ENCODE measurements at places on chromosomes 12 and 14.

- no peak for DNase-seq
Observed at GRCh38 chr12:113734503-113734902, 231.6 kb downstream of the RBM19 start.

GRCh38 chr14:92568621-92569479, 55.3 kb downstream of the RIN3 start:
- DNase-seq = no peak

DNA sequence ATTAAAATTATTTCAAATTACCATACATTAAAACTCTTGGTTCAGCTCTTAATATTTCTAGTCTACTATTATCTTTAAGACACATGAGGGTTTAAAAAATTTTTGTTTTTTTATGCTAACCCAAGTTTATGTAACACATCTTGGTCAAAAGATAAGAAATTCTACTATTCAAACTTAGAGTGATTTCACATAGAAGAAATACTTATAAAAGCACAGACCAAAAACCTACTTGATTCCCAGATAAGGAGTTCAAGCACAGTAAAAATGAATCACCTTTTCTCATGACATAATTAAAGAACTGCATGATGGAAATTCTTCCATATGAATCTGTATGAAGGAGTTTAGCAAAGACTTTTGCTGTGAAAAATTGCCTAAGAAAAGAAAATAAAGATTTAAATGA, 13.9 kb downstream of the PPP2R3C start:
- DNase-seq = no peak

DNA sequence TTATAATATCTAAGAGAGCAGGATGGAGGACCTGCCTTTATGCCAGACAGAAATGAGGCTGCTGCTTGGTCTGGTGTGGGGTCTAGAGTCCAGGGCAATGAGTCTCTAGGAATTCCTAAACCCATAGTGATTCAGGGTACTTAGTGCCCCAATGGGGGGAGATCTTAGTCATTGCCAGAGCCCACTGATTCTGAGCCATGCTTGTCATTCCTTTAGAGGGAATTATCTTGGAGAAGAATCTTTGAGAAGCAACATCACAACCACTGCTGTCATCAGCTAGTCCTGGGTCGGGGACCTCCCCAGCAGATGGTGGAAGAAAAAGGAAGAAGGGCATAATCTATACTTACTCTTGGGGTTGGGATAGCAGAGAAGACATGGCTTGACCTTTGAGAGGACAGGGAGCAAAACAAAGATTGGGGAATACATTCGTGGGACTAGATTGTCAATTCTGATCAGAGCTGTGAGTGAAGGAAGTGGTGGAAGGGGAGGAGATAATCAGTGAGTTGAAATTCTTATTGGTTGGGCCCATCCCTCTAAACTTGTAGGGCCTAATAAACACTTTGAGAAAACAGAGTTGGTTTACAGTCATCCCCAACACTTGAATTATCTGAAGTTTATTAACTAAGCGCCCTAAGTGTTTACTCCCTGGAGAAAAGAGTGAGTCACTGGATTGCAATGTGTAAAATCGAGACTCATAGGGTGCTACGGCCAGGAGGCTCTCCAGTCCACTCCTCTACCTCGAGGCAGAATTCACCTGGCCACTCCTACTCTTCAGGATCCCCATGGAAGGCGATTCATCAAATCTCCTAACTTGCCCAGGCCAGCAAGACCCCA, 3.0 kb upstream of the KRT3 start:
- no peak for DNase-seq
